HCT116 (cell line): ENCODE measurements at places on chromosomes 12 and 14.
A peak's percentile ranks its signal among the peaks of the same experiment; 100 is the strongest.

- DNase-seq = no peak
Observed at GRCh38 chr12:27971606-27972005, 927 bp downstream of the PTHLH start.

- no peak for DNase-seq
Observed at GRCh38 chr14:22814941-22815713, at the start of gene SLC7A7. TSS of gene SLC7A7 (minus strand) at chr14:22815435. CDS start at chr14:22813398, 2,037 bp downstream.

- DNase-seq = no peak
Observed at GRCh38 chr12:7966563-7966962, 30.6 kb upstream of the SLC2A3 start.

DNA sequence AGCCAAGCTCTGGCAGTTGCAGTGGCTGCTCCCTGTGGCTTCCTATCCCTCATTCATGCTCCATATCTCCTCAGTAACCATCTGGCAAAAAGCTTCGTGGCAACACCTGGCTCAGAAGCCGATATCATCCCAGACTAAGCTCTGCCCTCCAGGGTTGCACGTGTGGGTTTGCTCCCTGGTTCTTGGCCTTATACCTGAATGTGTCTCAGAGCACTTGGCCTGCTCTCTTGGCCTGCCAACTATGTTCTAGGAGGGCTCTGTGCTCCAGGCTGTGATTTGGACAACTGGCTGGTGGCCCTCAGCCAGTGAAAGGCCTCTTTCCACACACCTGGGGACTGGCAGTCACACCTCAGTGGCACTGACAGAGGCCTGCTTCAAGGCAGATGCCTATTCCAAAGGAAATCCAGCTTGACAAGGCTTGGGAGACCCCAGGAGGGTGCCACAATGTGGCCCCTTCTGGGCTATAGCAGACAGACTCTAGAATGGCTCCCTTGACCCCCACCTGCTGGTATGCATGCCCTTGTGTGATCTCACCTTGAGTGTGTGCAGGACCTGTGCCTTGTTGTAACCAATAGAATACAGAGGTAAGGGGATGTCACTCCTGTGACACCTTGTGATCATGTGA is 10.5 kb downstream of the PLD4 start:
- DNase-seq = no peak

- no peak for DNase-seq
Observed at GRCh38 chr14:64000749-64001148, 147.9 kb downstream of the SYNE2 start.

DNA sequence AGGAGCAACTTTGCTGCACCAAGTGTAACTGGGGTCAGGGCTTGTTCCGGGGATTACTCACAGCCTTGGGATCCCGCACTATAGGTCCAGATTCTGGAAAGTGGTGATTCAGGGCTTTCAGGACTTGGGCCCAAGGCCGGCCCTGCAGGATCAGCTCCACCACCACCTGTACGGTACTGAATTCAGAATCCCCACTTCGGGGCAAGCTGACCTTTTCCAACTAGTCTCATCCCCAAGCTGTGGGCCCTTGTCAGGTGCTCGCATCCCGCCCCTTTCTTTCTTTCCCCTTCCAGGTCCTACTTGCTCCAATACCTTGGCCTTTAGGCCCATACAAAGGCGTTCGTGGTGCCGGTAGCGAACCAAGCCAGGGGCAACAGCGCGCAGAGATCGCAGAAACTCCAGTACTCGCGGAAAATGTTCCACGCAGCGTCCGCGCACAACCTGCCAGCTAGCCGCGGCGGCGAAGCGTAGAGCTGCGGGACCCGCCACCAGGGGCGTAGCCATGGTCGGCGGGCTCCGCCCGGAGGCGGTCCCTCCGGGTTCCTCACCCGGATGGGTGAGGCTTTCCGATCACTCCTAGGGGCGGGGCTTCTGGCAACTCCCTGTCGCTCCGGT is 487 bp downstream of the TINF2 start:
- DNase-seq = peak; percentile 86

DNA sequence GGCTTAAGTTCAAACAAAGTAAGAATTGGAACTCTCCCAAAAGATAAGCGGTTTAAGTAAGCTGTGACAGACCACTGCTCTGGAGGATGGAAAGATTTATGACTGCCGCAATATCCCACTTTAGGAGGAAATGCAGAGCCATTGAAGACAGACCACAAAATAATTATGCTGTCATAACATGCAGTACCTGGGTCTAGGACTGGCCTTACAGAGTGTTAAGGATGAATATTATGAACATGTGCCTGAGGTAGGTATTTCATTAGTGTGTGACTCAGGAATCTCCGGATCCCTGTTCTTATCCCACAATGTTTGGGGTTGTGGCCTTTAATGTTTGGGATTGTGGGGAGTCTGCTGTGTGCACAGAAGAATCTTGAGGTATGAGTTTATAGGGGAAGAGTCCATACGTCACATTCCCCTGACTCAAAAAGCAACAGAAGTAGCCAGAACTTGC is 114.9 kb downstream of the SAMD4A start:
- no peak for DNase-seq

DNA sequence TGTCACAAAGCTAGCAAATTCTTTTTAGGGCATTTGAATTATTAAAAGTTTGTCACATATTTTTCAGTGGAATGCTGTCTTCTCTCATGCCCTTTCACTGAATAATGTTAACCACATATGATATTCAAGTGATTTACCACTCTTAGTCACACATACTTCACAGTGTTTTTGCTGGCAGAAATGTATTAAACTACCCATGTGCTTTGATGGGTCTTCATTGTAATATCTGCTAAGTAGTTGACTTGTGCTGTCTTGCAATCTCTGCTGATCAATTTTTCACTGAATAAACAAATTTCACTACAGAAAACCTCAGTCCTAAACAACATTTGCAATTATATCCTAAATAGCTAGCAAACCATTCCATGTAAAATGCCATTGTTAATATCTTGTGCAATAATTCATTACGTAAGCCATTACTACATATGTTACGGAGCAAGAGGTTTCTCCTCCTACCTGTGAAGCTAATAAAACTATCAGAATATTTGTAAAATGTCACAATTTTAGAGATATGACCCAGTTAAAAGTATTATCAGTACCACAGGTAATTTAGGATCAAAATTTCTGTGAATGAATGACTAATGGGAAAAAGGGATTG is 64.6 kb upstream of the LMO3 start:
- no peak for DNase-seq

DNA sequence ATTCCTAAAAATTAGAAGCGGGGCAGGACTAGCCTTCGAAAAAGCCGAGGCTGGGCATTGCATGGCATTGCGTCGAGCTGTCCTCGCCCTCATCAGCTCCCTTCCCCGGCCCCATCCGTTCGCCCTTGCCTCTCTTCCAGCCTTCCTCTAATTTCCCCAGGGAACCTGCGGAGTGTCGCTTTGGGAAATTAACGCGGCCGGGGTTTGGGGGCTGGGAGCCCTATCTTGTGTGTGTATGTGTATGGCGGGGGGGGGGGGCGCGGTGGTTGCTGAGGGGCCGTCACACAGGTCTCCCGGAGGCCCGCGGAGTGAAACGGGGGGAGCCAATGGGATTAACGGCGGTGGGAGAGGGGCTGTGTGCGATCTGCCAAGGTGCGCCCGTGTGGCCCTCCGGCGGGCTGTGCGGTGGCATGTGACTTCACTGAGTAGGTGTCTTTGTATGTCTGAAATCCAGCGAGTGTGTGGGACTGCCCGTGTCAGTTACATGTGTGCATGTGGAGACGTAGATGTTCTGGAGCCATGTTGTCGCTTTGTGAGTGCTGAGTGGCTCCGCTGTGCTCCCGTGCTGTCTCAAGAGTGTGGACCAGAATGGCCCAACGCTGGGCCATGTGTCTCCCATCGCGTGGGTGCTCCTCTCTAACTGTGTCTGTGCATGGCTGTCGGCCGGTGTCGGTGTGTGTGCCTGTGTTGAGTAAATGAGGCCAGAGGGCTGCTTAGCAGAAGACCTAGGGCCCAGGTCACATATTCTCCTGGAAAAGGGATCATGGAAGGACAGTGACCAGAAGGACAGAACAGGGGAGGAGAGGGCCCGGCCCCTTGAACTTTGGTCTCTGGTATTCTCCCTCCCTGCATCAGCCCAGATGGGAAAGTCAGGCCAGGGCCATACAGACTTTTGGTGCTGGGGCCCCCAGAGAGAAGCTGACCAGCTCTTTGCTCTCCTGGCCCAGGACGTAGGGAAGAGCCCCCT is 1.5 kb downstream of the PTMS start:
- DNase-seq = no peak

DNA sequence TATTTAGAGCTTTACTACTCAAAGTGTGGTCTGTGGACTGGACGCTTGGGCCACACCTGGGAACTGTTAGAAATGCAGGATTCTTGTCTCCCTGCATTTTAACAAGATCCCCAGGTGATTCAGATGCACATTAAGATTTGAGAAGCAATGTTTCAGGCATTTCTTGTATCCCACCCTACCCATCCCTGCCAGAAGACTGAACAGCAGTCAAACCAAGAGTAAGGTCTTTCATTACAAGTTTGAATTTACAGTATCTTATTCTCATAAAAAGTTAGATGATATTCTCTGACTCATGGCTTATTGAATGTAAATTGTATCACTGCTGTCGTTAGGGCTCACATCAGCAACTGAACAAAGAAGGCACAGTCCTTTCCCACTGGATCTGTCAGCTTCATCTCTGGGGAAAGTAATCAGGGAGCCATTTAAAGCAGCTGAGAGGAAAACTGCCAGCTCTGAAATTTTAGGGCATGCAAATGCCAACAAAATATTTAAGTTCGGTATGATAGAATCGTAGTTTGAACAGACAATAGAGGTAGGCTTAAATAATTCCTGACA is 141.1 kb downstream of the AKAP6 start:
- DNase-seq = no peak

GRCh38 chr12:85363382-85364190 is 83.6 kb downstream of the ALX1 start:
- no peak for DNase-seq

DNA sequence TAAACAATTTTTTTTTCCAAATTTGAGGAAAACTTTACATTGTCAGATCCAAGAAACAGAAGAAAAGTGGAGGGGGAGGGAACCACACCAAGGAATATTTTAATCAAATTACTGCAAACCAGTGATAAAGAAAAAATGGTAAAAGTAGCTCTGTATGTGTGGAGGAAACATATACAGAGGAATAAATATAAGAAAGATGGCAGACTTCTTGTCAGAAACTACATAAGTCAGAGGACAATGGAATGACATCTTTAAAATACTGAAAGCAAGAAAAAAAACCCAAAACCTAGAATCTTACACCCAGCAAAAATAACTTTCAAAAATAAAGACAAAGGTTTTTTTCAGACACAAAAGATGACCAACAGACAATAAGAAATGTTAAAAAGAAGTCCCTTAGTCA is 10.2 kb upstream of the LLPH start:
- no peak for DNase-seq

- DNase-seq = no peak
Observed at GRCh38 chr14:71856199-71856919, 75.9 kb upstream of the RGS6 start.

- no peak for DNase-seq
Observed at GRCh38 chr12:90922145-90922627, 32.8 kb downstream of the CCER1 start.

DNA sequence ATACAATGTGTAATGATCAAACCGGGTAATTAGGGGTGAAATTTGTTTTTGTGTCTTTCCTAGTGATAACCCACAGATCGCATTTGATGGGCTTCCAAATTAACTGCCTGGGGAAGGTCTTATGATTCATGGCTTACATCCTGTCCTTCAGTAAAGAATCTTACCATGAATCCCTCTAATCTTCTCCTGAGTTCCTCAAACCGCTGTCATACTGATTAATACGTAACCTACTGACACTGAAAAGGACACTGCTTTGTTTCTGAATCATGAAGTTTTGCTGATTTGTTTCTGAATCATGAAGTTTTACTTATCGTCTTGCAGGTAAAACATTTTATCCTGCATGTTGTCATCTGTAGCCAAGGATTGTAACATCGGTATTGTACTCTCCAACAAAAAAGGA is 52.0 kb upstream of the CRY1 start:
- DNase-seq = no peak

- DNase-seq = no peak
Observed at GRCh38 chr12:120118321-120119061, 1.9 kb upstream of the RAB35 start.

DNA sequence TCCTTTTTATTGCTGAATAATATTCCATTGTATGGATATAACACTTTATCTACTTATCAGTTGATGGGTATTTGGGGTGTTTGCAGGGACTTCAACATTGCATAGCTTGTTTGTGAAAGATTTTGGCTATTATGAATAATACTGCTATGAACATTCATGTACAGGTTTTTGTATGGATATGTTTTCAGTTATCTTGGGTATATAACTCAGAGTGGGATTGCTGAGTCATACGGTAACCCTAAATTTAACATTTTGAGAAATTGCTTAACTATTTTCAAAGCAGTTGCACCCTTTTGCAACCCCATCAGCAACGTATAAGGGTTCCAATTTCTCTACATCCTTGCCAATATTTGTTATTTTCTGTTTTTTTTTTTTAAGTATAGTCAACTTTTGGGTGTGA is 27.3 kb upstream of the HELB start:
- DNase-seq = no peak

DNA sequence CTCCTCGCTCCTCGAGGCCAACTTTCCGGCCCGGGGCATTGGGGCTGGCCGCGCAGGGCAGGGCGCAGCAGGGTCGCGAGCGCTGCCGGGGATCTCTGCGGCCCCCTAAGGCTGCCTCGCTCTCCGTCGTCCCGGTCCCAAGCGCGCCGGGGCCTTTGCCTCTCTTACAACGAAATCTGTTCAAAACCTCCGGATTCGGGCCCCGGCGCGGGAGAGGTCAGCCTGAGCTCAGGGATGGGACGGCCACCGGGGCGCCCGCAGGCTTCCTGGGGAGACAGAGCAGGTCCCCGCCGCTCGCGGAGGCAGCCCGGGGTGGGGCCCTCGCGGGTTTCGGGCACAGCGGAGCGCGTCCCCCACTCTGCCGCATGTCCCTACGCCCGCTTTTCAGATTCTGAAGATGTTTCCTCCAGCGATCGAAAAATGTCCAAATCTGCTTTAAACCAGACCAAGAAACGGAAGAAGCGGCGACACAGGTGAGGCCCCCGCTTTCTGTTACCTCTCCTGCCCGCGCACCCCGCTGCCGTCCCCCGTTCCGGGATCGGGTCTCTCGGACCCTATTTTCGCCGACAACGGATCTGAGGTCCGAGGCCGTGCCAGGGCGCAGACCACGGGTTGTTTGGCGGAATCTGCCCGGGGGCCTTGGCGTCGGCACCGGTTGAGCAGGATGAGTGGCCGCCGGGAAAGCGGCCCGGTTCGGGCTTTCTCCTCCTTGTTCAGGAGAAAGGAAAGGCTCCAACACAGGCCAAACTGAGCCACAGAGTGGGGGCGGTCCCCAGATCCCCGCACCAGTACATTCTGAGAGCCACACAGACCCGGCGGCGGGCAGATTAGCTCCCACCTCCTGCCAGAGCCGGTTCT is 1.8 kb downstream of the VSX2 start:
- no peak for DNase-seq

DNA sequence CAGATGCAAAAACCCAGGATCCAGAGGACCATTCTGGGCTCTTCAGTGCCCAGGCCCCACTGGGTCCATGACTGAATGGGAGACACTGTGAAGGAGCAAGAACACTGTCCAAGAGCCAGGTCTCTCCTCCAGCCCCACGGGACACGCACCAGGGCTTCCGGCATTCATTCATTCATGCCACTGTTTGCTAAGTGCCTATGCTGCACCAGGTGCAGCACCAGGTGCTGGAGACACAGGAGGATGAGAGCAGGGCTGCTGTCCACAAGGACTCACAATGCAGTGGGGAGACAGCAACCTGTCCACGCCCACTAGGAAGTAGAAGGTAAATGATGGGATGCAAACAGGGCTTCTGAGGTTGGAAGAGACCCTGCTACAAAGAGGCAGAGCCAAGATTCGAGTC is 20.4 kb downstream of the CLMN start:
- no peak for DNase-seq

- DNase-seq = no peak
Observed at GRCh38 chr14:94047581-94047980, 21.4 kb downstream of the OTUB2 start.

GRCh38 chr12:124923905-124924734 is 9.7 kb upstream of the UBC start:
- DNase-seq = no peak
